Gastroesophageal sphincter (tissue), 4 donors: ENCODE measurements at places on chromosomes 5 and 9. TPM values are rescaled to one million over a fixed set of nuclear protein-coding genes. Genes with fewer than 3 reads are reported as not detected.

Gene AGTPBP1
- total RNA-seq: 15.3 TPM

Gene GFPT2
- 94.1 TPM for total RNA-seq

Gene RETREG1
- 21.3 TPM for total RNA-seq

Gene EIF4E1B
- total RNA-seq: not detected

Gene OTP
- not detected for total RNA-seq

Gene SLC31A2
- 11.1 TPM for total RNA-seq

Gene CTSV
- total RNA-seq: 0.93 TPM

Gene C9orf50
- total RNA-seq: not detected

Gene MARCHF3
- 12.8 TPM for total RNA-seq

Gene CCL27
- total RNA-seq: not detected

Gene OR13C9
- not detected for total RNA-seq

Gene SLC27A6
- total RNA-seq: 80.1 TPM

Gene EQTN
- not detected for total RNA-seq

Gene CCDC171
- 4.5 TPM for total RNA-seq
